ENCODE measurements at places on chromosomes 3 and 15.
A peak's percentile ranks its signal among the peaks of the same experiment; 100 is the strongest.

DNA sequence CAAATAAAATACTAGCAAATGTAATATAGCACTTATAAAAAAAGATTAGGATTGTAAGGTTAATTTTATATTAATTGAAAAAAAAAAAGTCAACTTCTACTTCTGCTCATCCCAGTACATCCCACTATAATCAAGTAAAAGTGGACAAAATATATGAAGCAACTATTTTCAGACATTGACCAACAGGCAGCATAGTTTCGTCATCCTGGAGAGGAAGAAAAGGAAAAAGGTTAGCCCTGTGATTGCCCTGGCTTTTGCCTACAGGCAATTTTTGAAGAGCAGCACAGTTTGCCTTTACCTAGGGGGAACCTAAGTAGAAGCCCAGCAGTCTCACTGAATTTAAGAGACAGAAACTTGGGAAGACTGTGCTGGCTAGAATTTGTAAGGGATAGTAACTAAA lies 52.2 kb upstream of the ACTC1 start:
- no peak for DNase-seq

- no peak for DNase-seq
Measured at GRCh38 chr15:100729461-100729860, 127.1 kb downstream of the ASB7 start.

- no peak for DNase-seq
Measured at GRCh38 chr3:17577796-17578520, 164.5 kb downstream of the TBC1D5 start.

DNA sequence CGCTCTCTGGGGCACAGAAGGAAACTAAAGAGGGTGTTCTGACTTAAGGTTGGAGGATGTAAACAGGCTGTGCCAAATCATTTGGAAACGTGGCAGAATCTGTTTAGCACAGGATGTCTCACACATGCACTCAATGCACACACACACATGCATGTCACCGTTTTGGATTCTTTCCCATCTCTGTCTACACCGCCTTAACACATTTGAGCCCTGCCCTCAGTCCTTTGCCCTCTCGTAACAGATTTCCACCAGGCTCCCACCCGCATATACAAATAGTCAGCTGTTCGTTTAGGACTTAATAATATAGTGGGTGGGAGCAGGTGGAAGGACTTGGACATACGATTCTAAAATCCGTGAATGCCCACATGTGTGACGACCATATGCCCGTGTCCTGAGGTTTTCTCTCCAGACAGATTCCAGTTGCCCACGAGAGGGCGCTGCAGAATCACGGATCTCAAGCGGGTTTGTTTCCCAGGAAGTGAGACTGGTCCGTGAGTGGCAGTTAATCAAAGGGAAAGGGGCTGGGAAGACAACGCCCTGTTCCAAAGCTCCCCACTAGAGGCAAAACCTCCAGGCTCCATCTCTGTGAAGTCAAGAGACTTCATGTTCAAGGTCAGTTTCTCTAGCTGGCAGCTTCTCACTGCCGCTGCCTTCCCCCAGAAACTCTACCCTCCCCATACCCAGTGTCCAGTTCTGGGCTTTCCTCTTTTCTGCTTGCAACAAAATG lies 44.5 kb downstream of the NOX5 start:
- DNase-seq, result peak; percentile 63

- no peak for DNase-seq
Measured at GRCh38 chr3:106830334-106830733, 546.9 kb upstream of the CCDC54 start.

- no peak for DNase-seq
Measured at GRCh38 chr3:21750831-21751391, at the start of gene ZNF385D. Gene ZNF385D (minus strand): TSS chr3:21751210. CDS start chr3:21750916, 294 bp downstream.

- no peak for DNase-seq
Measured at GRCh38 chr3:51819709-51820406, 40.8 kb upstream of the IQCF6 start.

DNA sequence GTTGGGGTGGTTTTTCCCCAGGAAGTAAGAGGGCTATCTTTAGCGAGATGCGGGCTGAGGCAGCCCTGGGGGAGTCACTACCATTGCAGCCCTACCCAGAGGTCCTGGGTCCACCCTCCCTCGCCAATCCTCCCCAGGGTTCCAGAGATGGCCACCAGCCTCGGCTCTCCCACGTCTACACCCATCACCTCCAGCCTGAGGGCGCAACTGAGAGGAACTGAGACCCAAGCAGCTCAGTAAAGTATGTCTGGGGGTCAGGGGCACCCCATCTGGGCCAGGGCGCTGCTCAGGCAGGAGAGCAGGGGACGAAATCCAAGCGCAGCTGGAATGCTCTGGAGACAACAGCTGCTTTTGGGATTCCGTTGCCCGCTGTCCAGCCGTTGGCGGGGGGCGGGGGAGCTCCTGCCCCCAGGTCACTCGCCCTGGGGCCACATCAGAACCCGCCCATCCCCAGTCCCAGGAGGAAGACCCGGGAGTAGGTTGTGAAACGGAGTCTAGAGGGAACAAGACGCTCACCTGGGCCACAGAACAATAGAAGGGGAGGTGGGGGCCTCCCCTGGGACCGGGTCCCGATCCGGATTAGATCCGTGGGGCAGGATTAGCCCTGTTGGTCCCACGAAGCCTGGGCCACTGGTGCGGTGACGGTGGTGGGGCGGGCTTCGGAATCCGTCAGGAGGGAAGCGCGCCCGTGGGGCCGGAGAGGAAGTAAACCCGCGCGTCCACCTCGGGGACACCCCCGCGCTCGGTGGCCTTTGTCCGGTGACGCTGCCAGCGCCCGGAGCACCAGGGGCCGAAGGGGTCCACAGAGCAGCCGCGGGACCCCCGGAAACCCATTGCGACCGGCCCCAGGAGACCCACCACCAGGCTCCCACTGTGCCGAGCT lies 1.4 kb upstream of the NDUFAF3 start:
- DNase-seq, result no peak

DNA sequence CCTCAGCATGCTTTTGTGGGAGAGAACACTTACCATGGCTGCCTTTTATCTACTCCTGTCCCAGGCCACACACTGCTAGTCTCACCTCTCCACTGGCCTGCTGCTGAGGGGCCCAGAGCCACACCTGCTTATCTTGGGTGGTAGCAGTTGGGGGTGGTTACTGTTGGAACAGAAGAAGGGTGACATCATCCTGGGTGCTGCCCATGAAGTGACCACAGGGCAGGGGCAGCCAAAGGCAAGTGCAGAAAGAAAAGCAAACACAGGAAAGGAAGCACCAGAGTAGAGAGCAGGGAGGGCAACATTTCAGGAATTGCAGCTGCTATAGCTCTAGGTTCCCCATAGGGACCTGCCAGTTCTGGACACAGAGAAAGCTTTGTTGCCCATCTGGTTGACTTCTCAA lies 345.2 kb downstream of the VPS13C start:
- no peak for DNase-seq

GRCh38 chr3:23873941-23874340 lies 42.8 kb downstream of the NKIRAS1 start:
- DNase-seq, result no peak

Data from CD4-positive, alpha-beta memory T cell (primary cell).